ENCODE measurements at places on chromosomes 16 and 17.

- DNase-seq: no peak
Observed at GRCh38 chr16:49216593-49216992, 65.0 kb downstream of the CBLN1 start.

GRCh38 chr17:18994631-18995030 is 9.9 kb downstream of the FAM83G start:
- DNase-seq: no peak

GRCh38 chr16:65126845-65127624 is 5.2 kb upstream of the CDH11 start:
- DNase-seq: no peak

- peak; percentile 78 for DNase-seq
Observed at GRCh38 chr17:45428050-45428617, 4.5 kb downstream of the ARHGAP27 start.

GRCh38 chr16:53955221-53955875 is 251.4 kb downstream of the FTO start:
- no peak for DNase-seq

DNA sequence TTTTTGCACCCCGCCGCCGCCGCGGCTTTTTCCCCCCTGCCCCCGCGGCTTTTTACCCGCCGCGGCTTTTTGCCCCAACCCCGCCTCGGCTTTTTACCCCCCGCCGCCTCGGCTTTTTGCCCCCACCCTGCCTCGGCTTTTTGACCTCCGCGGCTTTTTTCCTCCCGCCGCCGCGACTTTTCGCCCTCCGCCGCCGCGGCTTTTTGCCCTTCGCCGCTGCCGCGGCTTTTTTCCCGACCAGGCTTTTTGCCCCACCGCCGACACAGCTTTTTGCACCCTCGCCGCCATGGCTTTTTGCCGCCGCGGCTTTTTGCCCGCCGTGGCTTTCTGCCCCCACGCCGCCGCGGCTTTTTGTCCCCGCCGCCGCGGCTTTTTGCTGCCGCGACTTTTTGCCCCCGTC is 137.0 kb upstream of the TP53TG3D start:
- DNase-seq: no peak

GRCh38 chr16:29117631-29118030 is 132.8 kb downstream of the LAT start:
- no peak for DNase-seq

DNA sequence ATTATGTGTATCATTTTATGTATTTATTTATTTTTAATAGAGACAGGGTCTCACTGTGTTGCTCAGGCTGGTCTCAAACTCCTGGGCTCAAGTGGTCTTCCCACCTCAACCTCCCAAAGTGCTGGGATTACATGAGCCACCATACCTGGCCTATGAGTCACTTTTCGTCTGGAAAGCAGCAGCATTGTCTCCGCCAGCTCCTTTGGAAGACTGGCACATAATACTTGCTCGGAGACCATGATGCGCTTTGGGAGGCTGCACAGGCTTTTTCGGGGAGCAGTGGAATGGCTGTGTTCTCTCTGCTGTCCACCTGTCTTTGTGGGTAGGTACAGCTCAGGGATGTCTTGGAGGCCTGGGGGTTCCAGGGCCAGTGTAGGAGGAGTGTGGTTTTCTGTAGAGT is 102.2 kb downstream of the AATF start:
- DNase-seq: no peak

- DNase-seq: no peak
Observed at GRCh38 chr16:79047337-79047736, 553.2 kb downstream of the MAF start.

DNA sequence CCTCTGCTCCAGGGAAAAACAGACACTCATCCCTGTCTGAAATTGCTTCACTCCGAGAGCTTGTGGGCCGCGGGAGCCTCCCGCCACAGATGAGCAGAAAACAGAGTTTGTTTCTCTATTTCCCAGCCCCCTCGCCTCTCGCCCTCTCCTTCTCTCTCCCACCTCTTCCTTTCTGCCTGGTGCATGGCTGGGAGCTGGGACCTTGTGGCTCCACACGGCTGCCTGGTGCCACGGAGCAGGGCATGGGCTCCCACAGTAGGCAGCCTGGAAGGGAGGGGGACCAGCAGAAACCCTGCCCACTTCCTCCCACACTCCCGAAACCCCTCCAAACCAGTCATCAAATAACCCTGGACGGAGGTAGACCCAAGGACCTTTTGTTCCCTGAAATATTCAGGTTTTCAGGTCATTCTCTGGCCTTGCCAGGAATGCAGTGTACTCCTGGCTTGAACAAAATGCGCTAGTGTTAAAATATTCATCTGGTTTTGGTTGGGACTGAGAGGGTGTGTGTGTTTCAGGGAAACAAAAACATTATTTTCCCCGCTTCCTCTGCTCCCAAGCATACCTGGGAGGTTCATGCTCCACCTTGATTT is 204.9 kb downstream of the C16orf78 start:
- no peak for DNase-seq

GRCh38 chr16:50812876-50813466 is 71.1 kb downstream of the CYLD start:
- DNase-seq: no peak

GRCh38 chr16:15961060-15961511 is 11.7 kb downstream of the ABCC1 start:
- peak; percentile 52 for DNase-seq

GRCh38 chr17:35265566-35266141 is 22.8 kb downstream of the SLFN5 start:
- no peak for DNase-seq

GRCh38 chr17:10729334-10730193 is at the start of gene TMEM220:
Gene TMEM220 (minus strand): TSS chr17:10730023. CDS start chr17:10729851, 172 bp downstream.
- DNase-seq: peak; percentile 17

DNA sequence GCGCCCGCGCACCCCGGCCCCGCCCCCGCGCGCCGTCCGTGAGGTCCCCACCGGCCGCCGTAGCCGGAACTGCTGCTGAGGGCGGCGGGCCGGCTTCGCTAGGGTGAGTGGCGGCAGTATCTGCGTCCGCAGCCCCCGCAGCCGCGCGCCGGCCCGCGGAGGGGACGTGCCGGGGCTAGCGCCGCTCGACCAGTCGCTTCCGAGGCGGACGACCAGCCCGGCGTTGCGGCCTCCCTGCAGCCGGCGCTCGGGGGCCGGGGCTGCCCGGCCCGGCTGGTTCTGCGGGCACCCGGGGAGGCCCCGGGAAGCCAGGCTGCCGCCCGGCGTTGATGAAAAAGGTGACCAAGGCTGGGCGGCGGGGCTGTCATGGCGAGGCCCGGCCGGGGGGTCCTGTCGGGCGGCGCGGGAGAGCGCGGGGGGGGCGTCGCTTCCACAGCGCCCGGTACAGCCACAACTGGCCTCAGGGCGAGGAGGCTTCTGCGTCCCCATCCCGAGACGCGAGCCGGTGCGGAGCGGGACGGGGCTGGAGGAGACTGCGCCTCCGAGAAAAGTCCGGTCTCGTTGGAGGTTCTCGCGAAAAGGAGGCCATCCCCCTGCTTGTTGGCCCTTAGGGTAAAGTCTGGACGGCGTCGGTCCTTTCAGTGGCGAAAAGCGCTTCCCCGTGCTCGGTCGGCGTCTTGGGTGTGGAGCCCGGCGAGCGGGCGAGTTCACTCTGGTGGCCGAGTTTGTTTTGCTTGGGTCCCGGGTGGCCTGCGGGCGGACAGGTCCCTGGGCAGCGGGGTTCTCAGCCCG is at the start of gene CRAMP1:
CRAMP1 (plus strand) TSS at position 41 of the 792 bp plus-strand sequence. CDS start 2,280 bp downstream, outside the sequence.
- DNase-seq: no peak

DNA sequence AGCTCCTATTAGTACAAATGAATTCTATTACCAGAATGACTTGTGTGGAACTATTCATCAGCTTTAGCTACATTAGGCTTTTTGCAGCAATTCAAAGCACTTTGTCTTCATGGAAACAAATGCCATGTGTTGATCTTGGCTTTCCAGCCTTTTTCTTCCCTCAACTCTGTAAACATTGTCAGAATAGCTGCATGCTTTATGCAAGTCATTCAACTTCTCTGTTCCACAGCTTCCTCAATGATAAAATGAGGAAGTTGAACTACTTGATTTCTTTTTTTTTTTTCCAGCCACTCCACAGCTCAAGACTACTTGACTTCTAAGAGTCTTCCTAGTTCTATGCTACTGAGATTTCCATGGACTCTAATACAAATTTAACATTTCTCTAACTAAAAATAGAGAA is 41.1 kb downstream of the KIAA0753 start:
- no peak for DNase-seq

DNA sequence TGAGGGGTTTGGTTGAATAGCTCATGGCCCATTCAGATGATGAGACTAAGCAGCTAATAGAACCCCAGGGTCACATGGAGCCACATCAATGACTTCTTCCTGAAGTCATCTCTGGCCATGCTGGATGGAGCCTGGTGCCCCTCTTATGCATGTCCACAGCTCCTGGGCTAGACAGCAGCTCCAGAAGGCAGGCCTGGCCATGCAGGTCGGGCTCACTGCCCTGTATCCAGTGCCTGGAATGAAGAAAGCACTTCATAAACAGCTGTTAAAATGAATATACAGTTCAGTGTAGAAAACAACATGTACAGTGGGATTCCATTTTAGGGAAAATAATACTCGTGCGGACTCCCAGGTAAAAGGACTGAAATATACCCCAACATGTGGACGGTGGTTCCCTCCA is 73.9 kb downstream of the GNAO1 start:
- no peak for DNase-seq

DNA sequence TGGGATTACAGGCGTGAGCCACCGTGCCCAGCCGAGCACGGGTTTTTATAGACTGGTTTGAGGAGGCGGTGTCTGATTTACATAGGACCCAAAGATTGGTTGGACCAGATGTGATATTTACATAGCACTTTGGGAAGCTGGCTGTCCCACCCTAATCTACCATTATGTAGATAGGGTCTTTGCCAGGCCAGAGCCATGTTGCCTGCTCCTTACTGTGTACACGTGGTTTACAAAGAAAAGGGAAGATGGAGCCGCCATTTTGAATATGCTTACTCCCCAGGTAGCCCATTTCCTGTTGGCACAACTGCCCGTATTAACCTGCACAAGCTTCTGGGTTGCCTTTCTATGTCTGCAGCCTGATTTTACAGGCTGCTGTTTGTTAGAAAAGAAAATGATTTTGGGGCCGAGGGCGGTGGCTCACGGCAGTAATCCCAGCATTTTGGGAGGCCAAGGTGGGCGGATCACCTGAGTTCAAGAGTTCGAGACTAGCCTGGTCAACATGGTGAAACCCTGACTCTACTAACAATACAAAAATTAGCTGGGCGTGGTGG is 89.9 kb upstream of the EEF2KMT start:
- DNase-seq: no peak

DNA sequence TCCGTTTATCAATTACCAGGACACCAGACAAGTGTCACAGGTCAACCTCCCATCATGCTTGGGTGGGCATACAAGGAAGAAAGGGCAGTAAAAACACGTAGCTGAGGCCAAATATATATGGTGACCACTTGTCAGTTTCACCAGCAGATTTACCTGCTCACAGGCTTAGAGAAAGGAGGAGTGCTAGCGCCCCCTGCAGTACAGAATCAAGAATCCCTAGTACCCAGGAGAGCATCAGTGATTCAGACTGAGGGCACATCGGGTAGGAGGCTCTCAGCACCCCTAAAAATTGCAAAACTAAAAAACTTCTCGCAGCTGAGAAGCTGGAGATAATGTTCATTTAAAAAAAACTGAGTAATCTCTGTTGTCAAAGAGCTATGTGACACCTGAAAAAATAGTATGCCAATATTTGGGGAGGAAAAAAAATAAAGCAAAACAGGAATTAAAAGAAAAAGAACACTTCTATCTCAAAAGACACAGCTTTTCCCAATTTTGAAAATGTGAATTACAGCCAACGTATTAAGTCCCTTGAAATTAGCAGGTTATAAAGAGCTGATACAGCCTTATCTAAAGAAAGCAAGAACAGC is 21.2 kb upstream of the MON1B start:
- DNase-seq: peak; percentile 20

DNA sequence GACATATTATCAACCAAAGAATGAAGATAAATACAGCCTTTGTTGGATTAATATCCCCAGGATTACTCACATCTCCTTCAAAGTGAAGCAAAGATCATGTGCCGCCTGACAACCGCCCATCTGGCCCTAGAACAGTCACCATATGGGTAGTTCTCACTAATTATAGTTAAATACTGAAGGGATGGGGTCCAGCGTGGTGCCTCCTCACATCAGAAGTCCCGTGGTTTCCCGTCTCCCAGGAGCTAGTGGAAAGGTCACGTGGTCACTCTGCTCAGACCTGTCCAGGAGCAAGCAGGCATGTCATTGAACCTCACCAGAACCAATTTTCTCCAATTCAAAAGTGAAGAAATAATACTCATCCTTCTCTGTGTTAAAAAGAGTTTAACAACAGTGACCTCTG is 434.5 kb downstream of the SHISA9 start:
- DNase-seq: no peak

DNA sequence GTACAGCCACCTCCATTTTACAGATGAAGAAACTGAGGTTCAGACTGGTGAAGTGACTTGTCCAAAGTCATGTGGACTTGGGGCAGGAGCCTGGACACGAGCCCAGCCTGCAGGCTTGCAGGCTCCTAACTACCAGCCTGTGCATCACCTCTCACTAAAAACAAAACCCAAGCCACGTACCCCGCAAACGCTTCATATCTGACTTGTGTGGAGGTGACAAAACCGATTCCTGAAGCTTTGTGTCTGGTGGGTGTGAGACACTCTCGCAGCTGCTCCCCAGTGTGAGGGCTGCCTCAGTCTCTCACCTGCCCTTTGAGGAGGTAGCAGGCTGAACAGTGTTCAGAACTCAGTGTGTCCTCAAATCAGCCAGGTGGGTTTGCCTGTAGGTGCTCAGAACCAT is 8.4 kb downstream of the HNF1B start:
- no peak for DNase-seq

DNA sequence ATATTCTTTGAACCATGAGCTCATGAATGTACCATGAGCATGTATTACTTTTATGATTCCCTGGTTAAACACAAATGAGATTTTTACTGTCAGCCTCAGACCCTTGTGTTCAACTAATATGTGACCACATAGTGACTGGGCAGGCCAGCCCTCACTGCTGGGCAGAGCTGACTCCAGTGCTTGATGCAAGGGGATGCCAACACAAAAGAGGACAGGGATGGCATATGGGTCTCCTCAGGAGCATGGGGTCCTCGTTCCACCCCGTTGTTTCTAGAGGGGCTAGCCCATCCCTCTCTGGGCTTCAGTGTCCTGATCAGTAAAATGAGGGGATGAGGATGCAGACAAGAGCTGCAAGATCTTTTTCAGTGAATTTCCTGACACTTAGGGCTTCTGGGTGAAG is 19.3 kb downstream of the CFAP20 start:
- no peak for DNase-seq

DNA sequence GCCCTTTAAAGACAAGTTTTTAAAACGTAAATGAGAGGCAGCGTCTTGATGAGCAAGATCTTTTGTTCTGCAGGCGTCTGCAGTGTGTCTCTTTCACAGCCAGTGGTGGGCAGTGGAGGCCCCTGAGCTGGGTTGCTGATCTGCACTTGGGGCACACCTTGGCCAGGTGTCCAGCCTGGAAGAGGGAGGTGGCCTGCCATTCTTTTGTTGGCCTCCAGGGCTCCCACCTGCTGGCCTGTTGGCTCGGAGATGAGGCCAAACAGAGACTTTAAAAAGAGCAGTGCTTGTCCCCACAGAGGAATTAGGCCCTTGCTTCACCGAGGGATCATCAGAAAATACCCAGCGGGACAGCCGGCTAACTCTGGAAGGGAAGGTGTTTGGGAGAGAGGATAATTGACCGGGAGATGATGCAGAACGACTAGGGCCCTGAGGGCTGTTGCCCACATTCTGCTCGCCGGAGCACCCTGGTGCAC is 145.9 kb upstream of the PLCG2 start:
- no peak for DNase-seq
